Stimulated activated CD4-positive, alpha-beta T cell treated with anti-CD3 and anti-CD28 coated beads, Interleukin-1b, Interleukin-23, amount 100 ng/mL, for 1 hour (primary cell): ENCODE measurements at places on chromosomes 6 and 20.

DNA sequence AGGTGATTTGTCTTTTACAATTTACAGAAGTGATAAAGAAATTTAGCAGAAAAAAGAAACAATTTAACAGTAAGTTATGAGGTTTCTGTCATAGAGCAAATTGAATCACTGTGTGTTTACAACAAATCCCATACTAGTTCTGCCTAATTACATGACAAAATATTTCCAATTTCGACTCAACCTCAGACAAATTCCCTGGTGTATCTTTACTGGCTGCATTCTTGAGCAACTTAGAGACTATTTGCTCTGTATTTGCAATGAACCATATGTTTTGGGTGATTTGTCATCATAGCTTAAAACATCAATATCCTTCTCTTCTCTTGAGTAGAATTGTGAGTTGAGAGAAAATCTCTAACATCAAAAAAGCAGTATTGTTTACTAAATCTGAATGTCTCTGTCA is 128.7 kb downstream of the SIM1 start:
- no peak for DNase-seq

- no peak for DNase-seq
Observed at GRCh38 chr6:158730541-158730907, 80.7 kb downstream of the SYTL3 start.

DNA sequence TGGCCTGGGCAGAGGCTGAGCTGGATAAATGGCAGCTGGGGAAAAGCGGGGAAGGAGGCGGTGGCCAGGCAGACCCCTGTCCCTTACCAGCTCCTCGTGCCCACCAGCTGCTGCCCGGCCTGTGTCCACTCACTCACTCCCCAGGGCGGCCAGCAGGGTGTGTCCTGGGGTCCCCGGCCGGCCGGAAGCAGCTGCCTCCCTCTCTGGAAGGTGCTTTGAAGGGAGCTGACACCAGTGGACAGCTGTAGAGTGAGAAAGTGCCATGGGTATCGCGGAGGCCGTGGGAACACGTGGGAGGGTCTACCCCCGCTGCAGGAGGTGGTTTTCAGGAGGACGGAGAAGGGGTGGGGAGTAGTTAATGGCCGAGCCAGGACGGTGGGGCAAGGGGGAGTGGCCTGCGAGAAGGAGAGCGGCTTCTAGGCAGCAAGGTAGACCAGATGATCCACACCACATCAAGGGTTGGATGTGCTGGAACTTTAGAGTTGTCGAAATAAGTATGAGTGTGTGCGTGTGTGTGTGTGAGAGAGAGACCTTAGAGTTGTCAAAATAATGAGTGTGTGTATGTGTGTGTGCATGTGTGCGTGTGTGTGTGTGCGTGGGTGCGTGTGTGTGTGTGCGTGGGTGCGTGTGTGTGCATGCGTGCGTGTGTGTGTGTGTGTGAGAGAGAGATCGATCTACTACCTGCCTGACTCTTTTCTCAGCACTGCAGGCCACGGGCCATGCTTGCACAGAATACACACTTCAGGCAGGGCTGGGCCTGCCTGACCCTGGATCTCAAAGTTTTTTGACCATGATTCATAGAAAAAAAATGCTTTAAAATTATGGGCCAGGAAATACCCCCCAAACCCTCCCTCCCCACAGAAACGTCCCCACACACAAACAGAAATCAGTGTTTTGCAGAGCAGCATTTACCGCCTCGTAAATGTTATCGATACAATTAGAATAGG is 43.9 kb downstream of the CDH4 start:
- no peak for DNase-seq

- DNase-seq, result no peak
Observed at GRCh38 chr6:158485431-158485830, 74.5 kb upstream of the TMEM181 start.

DNA sequence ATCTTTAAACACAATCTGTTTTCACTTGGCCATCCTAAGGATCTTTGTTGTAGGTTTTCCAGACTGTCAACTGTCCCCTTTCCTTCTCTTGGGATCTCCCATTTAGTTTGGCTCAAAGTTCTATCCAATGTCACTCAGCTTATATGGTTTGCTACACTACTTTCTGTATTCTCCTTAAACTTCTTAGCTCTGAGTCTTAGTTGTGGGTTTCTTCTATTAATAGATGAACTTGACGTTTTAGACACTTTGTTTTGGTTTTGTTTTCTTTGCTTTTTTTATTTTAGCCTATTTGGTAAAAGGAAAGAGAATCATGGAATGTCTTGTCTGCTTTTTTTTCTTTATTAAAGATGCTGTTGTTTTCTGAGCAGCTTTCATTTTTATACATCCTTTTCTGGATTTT is 11.4 kb downstream of the RMND1 start:
- no peak for DNase-seq
